ENCODE measurements at places on chromosomes 2 and 18.
A peak's percentile ranks its signal among the peaks of the same experiment; 100 is the strongest.

- DNase-seq: no peak
Observed at GRCh38 chr18:64589000-64589399, 440.1 kb upstream of the LINC00305 start.

- no peak for DNase-seq
Observed at GRCh38 chr18:76448256-76449110, 46.6 kb downstream of the ZNF516 start.

DNA sequence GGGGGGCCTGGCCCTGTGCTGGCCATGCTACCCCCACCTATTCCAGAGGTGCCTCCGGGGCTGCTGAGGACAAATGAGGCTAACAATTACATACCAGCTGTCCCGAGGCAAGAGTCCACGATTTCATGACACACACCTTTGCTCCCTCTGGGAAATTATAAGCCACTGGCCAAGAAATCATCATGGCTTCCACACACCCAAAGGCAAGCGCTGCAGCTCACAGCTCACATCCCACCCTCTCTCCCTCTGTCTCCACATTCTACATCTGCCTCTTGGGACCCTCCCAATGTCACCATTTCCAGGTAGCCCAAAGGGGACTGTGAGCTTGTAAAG, 134.4 kb downstream of the HDAC4 start:
- DNase-seq: no peak

GRCh38 chr2:150480971-150481830, 6.3 kb downstream of the RND3 start:
- DNase-seq: no peak

DNA sequence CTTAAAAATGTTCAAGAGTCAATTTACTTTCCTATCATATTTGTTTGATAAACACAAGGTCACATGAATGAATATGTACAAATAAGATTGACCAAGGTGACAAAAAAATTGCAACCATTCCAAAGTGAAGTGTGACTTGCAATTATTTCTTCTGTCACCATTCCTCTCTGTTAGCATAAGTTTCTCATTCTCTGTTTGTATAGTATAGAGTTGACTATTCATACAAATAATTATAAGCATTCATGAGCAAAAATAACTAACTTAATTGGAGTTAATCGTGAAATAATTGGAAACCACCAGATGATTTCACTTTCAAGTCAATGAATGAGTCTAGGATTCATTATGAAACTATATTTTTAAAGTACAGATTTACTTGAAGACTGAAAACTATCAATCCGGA, 42.1 kb downstream of the PGAP1 start:
- no peak for DNase-seq

GRCh38 chr2:197674591-197674990, 796 bp downstream of the RFTN2 start:
- no peak for DNase-seq

GRCh38 chr18:77906103-77906892, 656.6 kb downstream of the GALR1 start:
- DNase-seq: no peak

- no peak for DNase-seq
Observed at GRCh38 chr2:208020253-208020652, 5.1 kb downstream of the PLEKHM3 start.

DNA sequence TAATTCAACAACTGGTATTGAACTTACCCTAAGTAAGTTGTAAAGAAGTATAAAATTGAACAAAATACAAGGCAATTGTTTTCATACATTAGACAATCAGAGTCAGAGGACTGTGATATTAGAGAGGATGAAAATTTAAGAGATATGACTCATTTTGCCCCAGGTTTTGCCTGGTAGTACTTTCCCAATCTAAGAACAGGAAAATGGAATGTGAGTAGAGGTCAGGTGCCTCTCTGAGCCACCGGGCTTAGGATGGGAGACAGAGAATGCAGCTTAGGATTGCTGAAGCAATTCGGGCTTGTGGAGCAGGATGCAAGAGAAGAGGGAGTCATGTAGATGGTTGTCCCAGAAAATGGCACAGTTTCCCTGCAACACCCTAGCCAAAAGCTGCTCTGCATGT, 219.7 kb upstream of the CHST9 start:
- DNase-seq: no peak

- no peak for DNase-seq
Observed at GRCh38 chr2:150919901-150920300, 341.8 kb downstream of the RBM43 start.

- no peak for DNase-seq
Observed at GRCh38 chr2:236685979-236686520, 116.4 kb downstream of the ACKR3 start.

GRCh38 chr18:73647391-73647790, 500.2 kb downstream of the FBXO15 start:
- DNase-seq: no peak

DNA sequence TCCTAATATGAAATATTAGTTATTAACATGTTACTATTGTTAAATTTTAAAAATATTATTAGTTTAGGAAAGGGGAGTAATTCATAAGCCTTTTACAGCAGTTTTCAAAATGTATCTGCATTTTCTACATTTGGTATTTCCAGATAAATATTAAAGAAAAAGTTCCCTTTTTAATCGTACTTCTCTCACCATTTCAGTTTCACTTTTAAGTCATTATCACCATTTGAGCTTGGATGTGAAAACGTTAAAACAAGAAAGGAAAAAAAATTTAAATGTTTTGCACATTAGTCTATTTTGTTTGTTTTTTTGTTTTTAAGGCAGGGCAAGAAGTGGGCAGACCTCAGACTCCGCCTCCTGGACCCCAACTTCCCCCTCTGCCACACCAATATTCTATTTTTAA, 3.3 kb upstream of the SRSF7 start:
- no peak for DNase-seq

GRCh38 chr18:36155851-36156757, 26.4 kb downstream of the ELP2 start:
- DNase-seq: no peak

DNA sequence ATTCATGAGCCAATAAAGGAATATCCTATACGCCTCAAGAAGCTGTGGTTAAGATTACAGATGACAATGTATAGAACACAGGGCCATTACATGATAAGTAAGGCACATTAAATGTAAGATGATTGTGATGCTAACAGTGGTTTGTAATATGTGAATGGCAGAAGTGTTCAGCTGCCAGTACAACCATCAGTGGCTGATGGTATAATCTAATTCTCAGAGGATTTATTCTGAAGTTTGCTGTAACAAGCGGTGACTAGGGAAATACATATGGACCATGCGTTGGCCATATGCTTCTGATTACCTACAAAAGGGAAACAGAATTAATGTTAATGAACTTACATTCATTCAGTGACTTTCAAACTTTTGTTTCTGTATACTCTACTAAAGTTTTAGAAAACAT, 750.8 kb upstream of the KLHL29 start:
- no peak for DNase-seq

DNA sequence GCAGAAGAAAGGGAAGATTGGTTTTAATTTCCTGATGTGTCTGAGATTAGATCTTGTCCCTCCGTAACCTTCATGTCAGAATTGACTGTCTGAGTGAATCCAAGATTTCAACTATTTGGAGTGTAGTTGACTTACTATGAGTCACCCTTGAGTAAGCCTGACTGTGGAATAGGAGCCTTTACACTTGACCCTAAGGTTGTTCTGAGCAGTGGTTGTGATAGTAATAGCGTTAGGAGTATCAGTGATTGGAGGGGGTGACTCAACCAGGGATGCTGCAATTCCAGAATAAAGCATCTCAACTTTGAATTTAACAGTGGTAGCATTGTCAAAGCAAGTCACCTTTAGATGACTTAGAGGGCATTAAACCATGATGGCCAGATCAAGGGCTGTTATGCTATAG, 979.5 kb upstream of the FAM98A start:
- DNase-seq: no peak

DNA sequence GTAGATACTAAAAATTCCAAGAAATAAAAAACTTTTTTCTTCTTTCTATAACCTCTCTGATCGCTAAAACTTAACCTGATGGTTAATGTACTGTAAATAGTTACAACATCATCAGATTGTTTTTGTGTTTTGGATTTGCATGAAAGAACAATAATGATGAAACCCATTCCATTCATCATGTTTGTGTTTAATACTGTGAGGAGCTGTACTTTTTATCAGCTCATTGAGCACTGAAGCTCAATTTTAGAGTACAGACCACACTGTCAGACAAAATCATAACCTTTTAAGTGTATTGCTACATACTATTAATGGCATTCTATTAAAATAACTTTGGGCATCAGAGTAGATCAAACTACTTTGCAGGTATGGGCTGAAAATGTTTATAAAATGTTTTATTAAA, 14.8 kb upstream of the BBS5 start:
- DNase-seq: no peak

- DNase-seq: no peak
Observed at GRCh38 chr2:38266382-38267061, 110.6 kb downstream of the ATL2 start.

DNA sequence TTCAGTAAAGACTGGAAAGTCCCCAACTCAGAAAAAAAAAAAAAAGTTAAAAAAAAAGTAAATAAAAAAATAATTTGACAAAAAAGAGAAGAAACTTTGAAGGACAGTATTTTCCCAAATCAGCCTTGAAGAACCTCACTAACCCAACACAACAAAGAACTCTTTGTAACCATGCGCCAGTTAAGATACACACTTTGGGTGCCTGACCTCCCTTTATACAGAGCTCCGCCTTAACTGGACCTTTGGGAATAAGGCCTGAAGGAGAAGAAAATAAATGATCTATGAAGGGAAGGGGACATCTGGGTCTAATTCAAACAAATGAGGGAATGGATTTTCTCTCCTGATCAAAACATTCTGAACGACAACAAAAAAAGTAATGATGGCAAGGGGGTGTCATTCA, 2.2 kb upstream of the GFPT1 start:
- no peak for DNase-seq

DNA sequence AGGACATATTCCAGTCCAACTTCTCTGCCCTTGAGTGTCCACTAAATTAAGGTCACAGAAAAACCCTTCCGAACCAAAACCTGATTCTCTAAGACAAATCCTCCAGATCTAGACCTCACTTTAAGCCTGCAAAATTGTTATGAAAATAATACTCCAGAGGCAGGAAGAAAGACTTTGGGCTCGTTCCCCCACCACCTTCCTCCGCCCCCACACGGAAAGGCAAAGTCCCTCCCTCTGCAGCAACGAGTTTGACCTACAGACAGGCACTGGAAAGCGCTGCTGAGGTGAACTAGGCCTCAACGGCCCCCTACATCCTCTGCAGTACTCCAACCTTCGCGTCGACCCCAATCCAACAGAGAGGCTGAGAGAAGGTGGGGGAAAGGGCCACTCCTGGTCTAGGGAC, 808 bp downstream of the ATP5MC3 start:
- DNase-seq: peak; percentile 8

GRCh38 chr2:214577769-214578168, 166.9 kb downstream of the VWC2L start:
- no peak for DNase-seq

DNA sequence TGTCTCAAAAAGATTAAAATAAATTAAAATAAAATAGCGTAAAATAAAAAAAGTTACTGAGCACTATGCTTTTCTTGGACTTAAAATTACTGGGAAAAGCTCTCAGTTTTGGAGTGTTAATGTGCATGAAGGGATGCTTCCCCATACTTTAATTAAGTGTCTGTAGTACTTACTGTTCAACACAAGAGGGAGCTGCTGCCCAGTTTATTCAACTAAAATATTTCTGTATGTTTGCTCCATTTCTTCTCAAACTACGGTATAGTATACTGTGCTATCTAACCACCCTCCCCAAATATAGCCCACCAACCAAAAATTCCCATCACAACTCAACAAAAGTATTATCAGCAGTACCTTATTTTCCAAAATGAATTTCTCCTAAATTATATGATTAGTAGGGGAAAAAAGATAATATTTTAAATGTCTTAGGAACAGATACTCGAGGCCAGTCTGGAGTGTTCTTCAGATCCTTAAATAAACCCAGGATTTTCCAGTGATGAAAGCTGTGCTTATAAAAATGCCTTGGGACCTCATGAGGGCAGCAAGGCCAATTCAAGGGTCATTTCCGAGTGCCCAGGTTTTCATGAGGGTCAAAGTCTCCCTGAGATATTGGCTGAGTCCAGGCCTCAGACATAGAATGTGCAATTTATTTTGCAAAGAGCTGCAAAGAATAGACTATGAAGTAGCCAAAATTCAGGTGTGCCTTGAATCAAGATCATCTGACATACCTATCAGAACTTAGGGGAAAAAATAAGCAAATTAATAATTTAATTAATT, 64.1 kb downstream of the CHRNA1 start:
- DNase-seq: no peak

- no peak for DNase-seq
Observed at GRCh38 chr2:191358325-191359025, 113.3 kb downstream of the MYO1B start.

DNA sequence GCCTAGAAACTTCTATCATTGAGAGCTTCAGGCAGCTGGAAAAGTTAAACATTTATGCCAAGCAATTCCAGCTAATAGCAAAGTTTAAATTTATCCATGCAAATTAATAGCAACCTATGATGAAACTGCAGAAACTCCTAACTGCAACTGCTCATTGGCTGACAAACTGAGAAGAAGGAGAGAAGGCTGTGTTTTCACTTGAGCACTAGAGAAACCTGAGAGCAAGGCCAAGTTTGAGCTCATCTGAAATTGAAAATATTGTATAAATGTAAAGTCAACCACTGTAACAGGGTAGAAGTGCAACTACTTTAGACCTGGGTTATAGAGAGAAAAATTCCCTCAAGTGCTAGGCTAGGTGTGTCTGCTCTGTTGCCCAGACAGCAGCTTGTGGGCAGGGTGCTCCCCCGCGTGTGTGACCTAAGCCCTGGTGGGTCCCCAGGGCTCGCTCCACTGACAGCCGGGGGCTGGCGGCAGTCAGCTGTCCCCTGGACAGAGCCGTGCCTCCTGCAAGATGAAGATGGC, 50.2 kb downstream of the CABYR start:
- DNase-seq: no peak

DNA sequence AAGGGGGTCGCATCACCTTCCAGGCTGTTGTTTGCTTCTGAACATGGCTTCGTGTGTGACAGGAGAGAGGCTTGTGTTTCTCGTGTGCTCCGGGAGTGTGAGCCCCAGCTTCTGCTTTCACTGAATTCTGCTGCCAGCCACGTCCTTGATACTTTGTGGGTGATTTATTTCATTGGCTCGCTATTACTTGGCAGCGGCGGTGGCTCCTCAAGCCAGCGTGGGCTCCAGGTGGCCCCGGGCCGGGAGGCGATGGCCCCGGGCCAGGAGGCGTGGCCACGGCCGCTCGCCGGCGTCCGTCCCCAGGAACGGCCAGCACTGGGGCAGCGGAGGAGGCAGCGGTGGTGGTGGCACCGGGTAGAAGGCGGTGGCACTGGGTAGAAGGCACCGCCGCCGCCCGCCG, 63.1 kb downstream of the NAPG start:
- peak; percentile 24 for DNase-seq

- no peak for DNase-seq
Observed at GRCh38 chr18:48893608-48894600, 56.9 kb downstream of the SMAD7 start.

DNA sequence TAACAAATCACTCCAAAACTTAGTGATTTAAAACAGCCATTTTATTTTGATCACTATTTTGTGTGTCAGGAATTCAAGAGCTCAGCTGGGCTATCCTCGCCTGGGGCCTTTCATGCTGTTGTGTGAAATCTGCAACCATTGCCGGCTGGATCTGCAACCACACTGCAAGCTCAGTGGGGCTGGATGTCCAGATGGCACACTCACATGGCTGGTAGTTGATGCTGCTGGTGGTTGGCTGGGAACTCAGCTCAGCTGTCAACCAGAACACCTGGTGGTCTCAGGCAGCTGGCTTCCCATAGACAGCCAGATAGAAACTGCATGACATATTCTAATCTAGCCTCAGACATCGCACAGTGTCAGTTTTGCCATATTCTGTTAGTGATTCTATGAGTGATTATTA, 30.6 kb upstream of the AP1S3 start:
- DNase-seq: no peak

GRCh38 chr2:109374548-109375130, 239.1 kb downstream of the SEPTIN10 start:
- DNase-seq: no peak
